ENCODE measurements at places on chromosomes 1 and 21.

GRCh38 chr1:200245473-200245872 lies 164.4 kb downstream of the ZNF281 start:
- DNase-seq = no peak

DNA sequence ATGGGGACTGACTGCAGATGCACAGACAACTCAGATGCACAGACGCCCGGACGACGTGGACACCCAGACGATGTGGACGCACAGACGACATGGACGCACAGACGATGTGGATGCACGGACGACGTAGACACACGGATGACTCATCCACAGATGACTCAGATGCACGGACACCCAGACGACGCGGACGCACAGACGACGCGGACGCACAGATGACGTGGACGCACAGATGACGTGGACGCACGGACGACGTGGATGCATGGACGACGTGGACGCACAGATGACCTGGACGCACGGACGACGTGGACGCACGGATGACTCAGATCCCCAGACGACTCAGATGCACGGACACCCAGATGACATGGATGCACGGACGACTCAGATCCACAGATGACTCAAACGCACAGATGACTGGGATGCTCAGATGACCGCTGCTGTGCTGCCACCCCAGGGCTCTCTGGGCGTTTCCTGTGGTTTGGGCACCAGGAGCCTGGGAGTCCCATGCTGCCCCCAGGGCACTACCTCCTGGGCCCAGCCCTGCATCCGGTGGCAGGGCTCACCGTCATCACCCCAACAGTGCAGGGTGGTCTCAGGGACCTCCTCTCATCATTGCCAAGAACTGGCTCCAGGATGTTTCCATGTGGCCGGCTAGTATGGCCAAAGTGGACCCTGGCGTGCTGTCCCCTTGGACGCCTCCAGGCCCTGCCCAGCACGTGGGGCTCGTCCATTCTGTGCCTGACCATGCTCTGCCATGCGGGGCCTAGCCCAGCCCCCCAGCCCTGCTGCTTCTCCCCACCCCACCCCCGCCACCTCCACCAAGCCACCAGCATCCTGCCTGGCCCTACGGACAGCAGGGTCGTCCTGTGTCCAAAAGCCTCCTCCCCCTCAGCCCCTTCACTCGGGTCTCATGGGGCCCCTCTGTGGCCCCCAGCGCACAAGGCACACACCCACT lies 14.0 kb downstream of the FAAP20 start:
- no peak for DNase-seq

- DNase-seq = no peak
Measured at GRCh38 chr1:96416701-96417444, 304.7 kb upstream of the PTBP2 start.

- no peak for DNase-seq
Measured at GRCh38 chr21:33902349-33902748, 13.3 kb downstream of the ATP5PO start.

DNA sequence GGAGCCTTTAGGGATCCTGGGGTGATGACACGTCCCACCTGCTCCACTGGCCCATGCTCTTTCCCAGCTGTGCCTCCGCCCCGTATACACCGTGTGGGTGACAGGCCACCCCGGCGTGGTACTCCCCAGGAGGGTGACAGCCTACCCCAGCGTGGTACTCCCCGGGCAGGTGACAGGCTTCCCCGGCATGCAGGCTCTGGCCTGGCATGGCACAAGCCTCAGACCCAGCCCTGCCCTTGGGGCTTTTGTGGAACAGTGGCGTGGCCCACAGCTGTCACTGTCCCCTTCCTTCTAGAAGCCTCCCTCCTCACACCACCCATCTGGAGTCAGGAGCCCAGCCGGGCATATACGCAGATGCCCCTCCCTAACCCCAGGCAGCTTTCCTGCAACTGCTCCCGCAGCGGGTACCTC lies 4.7 kb upstream of the PFKL start:
- peak; percentile 72 for DNase-seq

DNA sequence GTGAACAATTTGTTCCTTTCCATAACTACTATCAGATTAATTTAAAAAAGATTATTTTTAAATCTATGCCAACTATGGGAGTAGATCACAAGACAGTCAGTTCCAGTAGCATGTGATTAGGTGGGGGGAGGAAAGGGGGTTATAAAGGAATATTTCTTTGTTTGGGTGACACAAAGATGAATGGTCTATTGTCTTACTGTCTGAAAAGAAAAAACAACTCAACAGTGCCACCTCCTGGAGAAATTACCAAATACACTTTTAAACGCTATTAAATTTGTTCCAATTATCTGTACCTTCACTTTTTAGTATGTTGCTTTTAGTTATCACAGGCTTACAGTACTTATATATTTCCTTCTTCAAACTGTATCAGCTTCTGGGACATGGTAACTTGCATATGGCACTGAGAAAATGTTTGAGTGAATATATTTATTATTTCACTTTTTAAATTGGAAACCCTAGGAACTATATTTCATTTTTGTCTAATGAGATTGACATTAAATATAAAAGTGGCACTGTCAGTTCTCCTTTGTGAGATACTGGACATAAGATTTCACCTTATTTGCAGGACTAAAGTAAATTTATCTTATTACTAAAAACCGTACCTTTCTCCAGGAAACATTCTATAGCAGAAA lies 1.7 kb upstream of the SORT1 start:
- DNase-seq = peak; percentile 95
